Amygdala (tissue), 56 donors: ENCODE measurements at places on chromosomes 1 and 21.

DNA sequence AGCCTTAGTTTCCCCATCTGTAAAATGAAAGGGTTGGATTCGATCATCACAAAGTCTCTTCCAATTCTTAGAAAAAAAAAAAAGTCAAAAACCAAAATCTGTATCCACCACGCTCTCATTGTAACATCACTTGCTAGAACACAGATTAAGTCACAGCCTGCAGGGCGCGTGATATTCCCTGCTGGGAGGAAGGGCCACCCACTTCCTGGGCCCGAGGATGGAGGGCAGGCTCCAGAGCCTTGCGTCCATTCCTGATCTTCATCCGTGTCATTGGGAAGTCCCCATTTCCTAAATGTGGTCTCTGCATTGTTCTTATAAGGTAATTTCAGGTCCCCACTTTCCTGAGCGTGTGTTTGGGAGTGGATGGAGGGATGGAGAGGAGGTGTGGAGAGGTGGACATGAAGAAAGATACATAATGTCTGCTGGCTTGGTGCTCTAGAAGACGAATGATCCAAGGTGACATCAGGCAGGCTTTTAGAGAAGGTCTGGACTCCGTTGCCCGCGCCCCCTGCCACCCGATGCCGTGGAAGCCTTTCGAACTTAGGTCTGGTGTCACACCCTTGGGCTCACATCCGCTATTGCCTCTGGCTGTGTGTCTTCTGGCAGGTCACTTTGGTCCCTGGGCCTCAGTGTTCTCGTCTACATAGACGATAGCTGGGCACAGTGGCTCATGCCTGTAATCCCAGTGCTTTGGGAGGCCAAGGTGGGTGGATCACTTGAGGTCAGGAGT is 56.1 kb downstream of the ATP5PO start:
- DNase-seq: no peak

DNA sequence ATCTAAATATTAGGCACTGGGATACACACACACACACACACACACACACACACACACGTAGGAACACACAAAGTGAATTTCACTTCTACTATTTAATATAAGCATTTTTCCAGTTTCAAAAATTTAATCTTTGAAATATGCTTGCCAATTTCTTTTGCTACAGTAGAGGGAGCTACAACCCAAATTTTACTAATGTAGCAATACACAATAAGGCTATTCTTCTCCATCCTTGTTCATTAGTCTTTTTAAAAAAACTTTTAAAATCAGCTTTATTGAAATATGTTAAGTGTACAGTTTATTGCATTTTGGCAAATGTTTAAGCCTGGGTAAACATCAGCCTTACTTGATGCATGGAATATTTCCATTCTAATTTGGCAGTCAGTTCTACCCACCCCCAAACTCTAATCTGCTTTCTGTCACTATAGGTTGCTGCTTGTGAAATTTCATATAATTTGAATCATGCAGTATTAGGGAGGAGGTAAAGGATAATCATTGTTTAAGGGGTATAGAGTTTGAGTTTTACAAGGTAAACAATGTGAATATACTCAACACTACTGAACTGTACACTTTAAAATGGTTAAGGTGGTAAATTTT is 93.0 kb upstream of the TENT5C start:
- DNase-seq: no peak

DNA sequence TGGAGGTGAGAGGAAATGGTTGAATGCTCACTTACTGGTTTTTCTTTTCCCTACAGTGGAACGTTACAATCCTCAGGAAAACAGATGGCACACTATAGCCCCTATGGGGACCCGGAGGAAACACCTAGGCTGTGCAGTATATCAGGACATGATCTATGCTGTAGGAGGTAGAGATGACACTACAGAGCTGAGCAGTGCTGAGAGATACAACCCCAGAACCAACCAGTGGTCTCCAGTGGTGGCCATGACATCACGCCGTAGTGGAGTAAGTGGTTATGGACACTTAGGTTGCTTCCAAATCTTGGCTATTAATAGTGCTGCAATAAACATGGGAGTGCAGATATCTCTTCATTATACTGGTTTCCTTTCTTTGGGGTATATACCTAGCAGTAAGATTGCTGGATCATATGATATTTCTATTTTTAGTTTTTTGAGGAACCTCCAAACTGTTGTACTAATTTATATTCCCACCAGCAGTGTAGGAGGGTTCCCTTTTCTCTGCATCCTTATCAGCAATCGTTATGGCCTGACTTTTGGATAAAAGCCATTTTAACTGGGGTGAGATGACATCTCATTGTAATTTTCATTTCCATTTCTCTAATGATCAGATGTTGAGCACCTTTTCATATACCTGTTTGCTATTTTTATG is 48.8 kb upstream of the DARS2 start:
- DNase-seq: no peak

GRCh38 chr1:156694690-156694962 is 10.8 kb downstream of the CRABP2 start:
- DNase-seq: no peak

GRCh38 chr21:42161956-42162681 is 56.8 kb upstream of the ABCG1 start:
- DNase-seq: no peak

GRCh38 chr1:24416666-24417391 is 1.2 kb downstream of the NIPAL3 start:
- DNase-seq: no peak

GRCh38 chr1:243447347-243447746 is 191.5 kb downstream of the SDCCAG8 start:
- no peak for DNase-seq

- DNase-seq: no peak
Measured at GRCh38 chr1:32470991-32471694, 6.3 kb downstream of the ZBTB8B start.

DNA sequence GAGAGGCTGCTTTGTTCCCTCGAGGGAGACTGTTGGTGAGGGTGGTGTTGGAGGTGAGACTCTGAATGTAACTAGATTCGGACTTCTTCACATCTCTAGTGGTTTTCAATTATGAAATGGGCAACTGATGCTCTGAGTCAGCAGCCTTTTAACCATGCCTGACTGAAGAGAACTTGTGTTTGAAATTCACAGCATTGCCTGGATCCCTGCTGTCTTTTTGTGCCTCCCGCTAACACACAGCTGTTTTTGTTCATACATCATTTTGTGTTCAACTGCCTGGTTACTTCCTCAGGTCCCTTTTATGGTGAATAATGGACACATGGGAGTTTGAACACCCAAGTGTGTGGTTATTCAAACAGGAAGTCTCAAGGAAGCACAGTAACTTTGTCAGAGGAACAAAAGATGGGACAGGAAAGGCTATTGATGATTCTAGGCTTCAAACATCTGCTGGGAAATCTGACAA is 16.8 kb downstream of the LAMC1 start:
- DNase-seq: no peak

DNA sequence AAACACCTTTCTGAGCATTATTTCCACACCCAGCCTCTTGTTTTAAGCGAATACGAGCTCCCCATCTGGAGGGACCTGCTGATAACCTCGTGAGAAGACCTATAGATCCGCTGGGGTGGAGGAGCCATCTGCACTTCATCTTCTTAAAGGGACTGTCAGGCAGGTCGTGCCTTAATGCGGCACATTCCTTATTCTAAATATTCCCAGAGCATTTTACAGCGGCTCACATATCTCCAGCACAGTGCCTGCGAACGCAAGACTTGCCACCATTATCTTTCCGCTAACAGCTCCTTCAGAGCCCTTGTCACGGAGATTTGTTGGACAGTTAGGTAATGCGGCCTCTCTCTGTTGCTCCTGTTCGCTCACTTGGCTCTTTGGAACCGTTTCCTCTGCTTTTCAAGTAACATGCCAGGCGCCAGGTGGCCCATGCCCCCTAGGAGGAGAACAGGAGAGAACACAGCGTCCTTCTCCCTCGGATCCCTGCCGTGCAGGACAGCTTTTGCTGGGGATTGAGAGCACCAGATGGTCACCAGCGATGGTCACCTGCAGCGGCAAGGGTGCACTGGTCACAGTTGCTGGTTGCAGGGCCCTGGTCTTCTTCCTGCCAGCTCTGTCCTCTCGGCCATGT is 162.4 kb downstream of the PGBD5 start:
- DNase-seq: no peak

GRCh38 chr1:225608014-225608796 is 44.7 kb downstream of the ENAH start:
- DNase-seq: no peak

GRCh38 chr1:226826479-226827261 is 43.7 kb upstream of the PSEN2 start:
- no peak for DNase-seq

GRCh38 chr1:45870500-45870899 is 67.1 kb downstream of the MAST2 start:
- no peak for DNase-seq

DNA sequence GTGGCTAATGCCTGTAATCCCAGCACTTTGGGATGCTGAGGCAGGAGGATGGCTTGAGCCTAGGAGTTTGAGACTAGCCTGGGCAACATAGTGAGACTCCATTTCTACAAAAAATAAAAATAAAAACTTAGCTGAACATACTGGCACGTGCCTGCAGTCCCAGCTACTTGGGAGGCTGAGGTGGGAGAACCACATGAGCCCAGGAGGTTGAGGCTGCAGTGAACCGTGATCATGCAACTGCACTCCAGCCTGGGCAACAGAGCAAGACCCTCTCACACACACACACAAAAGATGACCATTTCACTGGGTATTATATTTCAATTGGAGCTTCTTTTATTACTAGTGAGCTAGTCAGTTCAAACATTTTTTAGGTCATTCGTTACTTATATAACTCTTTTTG is 116.9 kb upstream of the SLC35F3 start:
- DNase-seq: no peak

GRCh38 chr1:209412036-209412435 is 171.5 kb upstream of the CAMK1G start:
- DNase-seq: no peak

GRCh38 chr1:12616709-12617373 is 1.2 kb downstream of the DHRS3 start:
- no peak for DNase-seq

DNA sequence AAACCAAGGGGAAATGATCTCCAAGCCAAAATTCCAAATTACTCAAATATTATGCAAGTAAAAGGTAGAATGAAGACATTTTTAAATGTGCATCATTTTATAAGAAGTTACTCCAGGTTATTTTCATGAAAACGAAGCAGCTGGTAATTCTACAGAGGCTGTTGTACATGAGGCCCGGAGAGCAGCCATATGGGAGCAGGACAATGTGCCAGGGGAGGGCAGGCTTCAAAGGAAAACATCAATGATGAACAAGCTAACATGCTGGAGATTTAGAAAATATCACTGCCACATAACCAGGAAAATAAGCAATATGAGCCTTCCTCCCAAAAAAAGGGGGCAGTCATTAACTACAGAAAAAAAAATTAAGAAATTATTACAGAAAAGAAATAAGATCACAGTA is 109.1 kb downstream of the TIAM1 start:
- no peak for DNase-seq

GRCh38 chr1:96520579-96520947 is 201.0 kb upstream of the PTBP2 start:
- DNase-seq: no peak

- DNase-seq: no peak
Measured at GRCh38 chr1:230195199-230195598, 128.2 kb downstream of the GALNT2 start.

DNA sequence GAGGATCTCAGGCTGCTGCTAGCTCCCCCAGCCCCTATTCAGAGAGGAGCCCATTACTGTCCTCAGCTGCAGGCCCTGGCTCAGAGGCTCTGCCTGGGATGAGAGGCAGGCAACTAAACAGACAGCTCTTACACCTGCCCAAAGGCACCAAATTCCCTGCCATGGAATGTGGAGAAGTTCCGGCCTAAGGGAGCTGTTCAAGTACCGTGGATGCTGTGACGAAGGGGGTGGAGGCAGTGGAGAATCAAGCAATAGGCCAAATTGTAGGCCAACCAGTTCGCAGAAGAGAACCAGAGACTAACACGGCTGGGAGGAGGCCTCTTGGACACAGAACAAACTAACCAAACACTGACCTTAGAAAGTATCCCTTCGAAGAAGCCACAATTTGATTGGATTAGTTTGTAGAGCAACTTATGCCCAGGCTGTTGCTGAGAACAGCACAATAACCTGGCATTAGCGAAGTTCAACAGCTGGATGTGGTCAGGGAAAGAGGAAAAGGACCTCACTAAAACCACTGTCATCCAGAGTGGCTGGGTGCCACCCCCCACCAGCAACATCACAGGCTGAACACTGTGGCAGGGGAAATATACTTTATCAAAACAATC is 3.6 kb downstream of the C1orf174 start:
- no peak for DNase-seq

- no peak for DNase-seq
Measured at GRCh38 chr1:92125204-92125603, 45.1 kb downstream of the BTBD8 start.

DNA sequence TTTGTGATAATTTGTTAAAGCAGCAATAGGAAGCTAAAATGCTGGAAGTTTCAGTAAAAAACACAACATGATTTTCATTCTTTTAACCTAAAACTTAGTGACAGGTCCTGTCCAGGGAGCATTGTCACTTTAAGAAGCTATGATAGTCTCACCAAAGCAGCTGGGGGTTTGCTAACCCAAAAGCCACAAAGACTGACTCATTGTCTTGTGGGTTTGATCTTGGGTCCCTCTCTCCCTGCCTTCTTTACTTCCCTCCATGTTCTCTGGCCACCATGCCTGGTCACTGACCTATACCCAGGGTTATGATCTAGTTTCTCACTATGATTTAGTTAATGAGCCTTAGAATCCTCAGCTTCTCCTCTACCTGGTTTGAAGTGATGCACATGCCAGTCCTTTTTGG is 213.5 kb upstream of the PTGFR start:
- DNase-seq: no peak

- DNase-seq: no peak
Measured at GRCh38 chr1:115837341-115837739, 3.6 kb downstream of the NHLH2 start.

GRCh38 chr1:166673722-166674121 is 165.6 kb upstream of the POGK start:
- no peak for DNase-seq

DNA sequence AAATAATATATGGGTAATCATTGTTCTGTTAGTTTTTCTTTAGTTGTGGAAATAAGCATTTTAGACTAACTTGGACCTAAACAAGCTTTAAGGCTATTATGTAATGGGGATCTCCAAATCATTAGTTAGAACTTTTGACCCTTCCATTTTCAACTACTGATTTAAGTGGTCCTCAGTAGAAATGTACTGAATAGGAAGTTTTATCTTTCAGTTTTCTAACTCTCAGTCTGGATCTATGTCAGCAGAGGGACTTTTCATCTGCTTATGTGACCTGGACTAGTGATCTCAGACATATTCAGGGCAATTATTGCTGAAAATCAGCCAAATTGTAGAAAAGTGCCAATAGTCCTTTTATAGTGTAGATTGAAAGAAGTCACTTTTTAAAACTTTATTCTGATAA is 56.0 kb downstream of the SASS6 start:
- no peak for DNase-seq

DNA sequence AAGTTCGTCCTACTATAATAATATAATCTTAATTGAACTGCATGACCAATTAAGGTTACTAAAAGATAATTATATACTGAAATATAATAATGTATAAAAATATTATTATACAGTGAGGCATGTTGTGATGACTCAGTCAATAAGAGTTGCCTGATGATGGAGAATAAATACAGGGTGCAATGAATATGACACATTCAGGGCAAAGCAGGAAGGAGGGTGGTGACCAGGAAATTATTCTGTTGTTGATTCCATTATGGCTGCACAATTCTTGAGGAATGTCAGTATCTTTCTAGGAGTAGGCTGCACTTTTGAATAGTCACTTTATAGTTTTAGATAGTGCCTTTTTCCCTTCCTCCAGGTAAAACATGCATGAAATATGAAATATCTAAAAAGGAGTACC is 46.4 kb upstream of the RGS21 start:
- DNase-seq: no peak

- DNase-seq: no peak
Measured at GRCh38 chr1:165315481-165315880, 41.0 kb downstream of the LMX1A start.
